ENCODE measurements at places on chromosomes 2 and 18.
A peak's percentile ranks its signal among the peaks of the same experiment; 100 is the strongest.

- DNase-seq: no peak
Observed at GRCh38 chr2:233676046-233676445, 4.3 kb downstream of the UGT1A9 start.

DNA sequence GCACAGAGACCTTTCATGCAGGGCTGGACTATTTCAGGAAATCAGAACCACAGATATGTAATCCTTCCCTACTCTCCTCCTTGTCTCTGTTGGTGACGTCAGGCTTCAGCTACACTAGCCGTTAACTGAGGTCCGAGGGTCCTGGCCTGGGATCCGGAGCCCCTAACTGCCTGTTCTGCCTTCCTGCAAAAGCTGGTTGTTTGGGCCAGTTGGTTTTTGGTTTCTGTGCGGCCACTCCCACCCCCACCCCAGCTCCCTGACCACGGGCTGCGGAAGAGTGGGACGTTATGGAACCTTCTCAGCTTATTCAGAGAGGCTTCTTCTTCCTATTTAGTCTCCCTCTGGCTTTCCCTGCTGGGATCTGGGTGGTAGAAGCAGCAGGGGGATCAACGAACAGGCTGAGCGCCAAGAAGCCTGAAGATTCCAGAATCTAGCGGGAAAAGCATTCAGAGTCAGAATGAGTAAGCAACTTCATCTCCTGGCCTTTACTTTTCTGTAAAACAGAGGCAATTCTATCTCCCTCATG is 49.3 kb upstream of the ROCK2 start:
- no peak for DNase-seq

- DNase-seq: no peak
Observed at GRCh38 chr2:86193901-86194567, 1.2 kb downstream of the IMMT start.

DNA sequence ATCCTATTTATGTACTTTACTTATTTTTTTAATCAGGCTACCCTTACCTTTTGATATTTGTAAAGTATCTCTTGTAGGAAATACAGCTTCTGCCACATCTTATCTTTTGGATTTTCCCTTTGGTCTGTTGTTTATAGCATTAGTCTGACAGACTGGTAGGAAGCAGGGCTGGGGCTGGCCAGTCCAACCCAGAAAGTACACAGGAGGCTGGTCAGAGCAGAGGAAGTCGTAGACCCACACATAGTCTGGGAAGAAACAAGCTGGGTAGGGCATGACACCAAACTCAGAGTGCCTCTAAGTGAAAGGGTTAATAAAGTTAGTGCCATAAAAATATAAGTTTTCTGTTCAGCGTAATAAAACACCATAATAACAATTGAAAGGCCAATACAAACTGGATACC is 51.7 kb downstream of the BOLA3 start:
- DNase-seq: no peak

GRCh38 chr2:112812318-112813267 is 24.0 kb downstream of the IL1B start:
- DNase-seq: no peak

DNA sequence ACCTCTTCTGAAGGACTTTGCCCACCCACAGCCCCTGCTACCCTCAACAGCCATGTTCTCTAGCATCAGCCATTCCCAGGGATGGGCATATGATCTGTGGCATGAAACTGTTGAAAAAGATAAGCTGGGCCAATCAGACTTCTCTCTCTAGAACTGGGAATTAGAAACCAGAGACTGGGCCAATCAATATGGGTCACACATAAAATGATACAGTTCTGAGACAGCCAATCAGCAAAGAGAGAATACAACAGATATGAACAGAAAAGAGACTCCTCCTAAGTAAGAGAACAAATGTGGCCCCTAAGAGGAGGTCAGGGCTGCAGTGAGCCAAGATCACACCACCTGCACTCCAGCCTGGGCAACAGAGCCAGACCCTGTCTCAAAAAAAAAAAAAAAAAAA is 2.1 kb downstream of the KIDINS220 start:
- DNase-seq: no peak

GRCh38 chr2:235135990-235136561 is 184.3 kb downstream of the SH3BP4 start:
- peak; percentile 22 for DNase-seq

DNA sequence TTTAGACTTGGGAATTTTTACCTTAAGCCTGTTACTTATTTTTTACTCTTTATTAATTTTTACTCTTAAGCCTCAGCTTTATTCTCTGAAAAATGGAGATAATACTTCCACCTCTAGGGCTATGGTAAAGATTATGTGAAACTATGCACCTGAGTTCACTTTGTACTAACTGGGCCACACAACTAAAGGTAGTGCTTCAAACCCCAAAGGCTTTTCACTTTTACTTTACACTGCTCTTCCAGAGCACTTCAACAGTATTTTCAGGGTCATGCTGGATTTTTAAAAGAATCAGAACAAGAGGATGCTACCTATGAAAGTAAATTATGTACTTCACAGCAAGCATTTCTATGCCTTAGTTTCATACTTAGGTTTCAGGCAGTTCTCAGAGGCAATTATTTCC is 27.8 kb downstream of the MEX3C start:
- DNase-seq: no peak

- no peak for DNase-seq
Observed at GRCh38 chr2:19357402-19358241, 801 bp downstream of the OSR1 start.

DNA sequence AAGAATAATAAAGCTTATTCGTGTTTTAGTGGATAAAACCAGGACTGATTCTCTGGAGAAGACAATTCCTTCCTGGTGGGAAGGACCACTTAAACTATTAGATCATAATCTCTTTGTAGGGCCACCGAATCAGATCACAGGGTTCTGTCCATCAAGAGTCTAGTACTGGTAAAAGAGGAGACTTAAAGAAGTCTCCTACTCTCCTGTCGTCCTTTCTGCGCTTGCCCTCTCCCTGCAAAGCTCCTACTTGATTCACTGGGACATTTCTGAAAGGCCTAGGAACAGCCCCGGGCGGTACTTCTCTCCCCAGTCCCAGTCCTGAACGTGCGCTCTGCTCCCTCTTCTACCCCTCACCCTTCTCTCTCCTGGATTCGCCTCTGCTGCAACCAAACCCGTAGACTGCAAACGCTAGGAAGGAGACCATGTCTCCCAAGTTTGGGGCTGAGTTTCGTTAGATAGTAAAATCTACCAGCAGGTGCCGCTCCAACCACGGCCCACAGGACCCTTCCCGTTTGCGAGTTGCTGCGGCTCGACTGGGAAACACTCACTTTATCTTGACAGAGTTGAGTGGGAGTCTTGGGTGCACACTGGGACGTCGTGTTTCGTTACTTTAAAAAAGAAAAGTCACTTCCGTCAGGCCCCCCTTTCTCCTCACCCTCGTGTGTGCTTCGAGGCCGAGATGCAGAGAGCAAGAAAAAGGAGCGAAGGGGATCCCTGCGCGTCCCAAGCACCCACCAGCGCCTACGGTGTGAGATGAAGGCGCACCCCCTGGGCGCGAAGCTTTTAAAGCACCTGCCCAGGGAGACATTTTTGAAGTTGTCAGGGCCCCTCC is 923 bp downstream of the FIGLA start:
- DNase-seq: peak; percentile 51

- DNase-seq: no peak
Observed at GRCh38 chr18:74505776-74506175, 9.6 kb downstream of the CNDP2 start.

GRCh38 chr2:85905187-85905666 is 16.4 kb upstream of the ST3GAL5 start:
- DNase-seq: no peak

DNA sequence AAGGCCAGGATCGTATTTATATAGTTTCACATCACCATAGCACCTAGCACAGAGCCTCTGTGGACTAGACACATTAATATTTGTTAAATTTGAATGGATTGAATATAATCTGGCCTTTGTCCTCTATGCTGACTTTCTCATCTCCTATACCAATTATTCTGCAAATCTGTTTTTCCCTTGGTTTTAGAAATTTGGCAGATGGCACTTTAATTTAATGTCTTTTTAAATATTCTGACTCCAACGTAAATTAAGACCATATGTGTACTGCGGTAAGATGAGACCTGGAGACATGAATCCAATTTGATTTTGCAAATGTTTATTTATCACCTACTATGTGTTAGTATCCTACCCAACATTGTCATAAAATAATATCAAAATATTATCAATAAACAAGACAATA is 1281.9 kb upstream of the PIK3C3 start:
- DNase-seq: no peak

- DNase-seq: no peak
Observed at GRCh38 chr2:215799194-215799593, 214.2 kb downstream of the MREG start.

DNA sequence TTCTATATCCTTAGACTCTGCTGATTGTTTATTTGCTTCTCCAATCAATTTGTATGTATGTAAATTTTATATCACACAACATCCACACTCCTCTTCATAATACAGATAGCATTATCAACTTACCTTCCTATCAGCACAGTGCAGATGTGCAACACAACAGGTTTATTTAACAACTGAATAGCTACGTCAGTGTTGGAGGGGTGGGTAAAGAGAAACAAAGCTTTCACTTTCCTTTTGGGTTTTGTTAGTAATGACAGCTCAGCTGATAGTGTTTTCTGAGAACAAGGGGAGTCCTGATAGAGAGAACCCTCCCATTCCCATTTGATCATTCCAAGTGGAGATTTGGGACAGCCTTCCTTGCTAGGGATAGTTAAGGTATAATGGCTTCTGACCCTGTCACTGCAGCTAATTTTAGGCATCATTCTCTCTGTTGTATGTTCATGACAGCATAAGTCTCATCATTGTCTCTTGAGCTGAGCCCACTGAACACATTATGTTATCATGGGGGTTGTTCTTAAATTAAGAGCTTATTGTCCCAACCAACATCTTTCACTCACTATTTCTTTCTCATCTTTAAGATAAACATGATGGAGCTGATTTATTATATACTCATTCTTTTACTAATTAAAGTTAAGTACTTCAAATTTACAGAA is 227.7 kb downstream of the GPD2 start:
- DNase-seq: no peak

- DNase-seq: no peak
Observed at GRCh38 chr2:22904126-22904684, 480.8 kb upstream of the KLHL29 start.

DNA sequence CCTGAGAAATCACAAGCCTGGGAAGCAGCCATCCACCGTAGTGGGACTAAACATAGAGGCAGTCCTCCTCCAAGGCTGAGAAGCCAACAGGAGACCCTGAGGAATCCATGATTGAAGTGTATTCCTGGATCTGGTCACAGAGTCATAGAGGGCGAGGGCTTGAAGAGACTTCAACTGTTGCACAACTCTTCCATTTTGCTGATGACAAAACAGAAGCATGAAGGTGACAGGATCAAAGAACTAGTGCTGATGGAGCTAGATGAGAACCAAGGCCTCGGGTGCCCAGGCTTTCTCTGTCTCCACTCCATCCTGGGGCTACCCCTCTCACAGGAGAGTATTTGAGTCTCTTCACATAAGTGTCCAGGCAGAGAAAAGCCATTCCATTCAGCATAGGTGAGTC is 30.1 kb upstream of the RAB27B start:
- DNase-seq: no peak

DNA sequence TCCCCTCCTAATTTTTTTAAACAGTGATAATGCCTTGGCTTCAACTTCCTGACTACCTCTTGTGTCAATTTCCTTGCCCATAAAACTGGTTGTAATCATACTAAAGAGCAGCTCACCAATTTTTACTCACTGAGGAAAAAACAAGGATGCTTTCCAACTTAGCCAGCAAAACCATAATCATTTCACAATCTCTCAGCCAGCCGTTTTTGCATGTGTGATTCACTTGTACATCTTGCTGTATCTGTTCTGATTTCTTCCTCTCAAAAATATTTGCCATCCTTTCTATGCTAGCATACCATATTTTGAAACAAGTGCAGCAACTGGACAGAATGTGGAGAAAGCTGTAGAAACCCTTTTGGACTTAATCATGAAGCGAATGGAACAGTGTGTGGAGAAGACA is 60.7 kb downstream of the RAB27B start:
- DNase-seq: no peak

GRCh38 chr18:13218368-13218991 is at the start of gene LDLRAD4:
Gene LDLRAD4, plus strand, starts transcription at chr18:13218760.
- peak; percentile 30 for DNase-seq

DNA sequence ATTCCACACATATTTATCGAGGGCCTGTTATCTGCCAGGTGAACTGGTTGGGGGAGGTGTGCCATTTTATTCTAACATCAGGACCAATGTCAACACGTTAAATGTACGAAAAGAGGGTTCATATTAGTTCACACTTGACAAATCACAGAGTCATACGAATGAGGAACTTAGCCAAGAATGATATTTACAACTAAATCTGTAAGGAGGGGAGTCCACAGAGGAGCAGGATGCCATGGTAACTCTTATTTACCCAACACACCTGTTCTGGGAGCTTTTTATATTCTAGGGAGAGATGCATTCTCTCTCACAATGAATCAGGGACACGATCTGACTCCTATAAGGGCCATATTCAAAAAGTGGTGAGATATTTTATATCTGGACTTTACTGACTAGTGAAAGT is 144.1 kb downstream of the CDC42EP3 start:
- no peak for DNase-seq

DNA sequence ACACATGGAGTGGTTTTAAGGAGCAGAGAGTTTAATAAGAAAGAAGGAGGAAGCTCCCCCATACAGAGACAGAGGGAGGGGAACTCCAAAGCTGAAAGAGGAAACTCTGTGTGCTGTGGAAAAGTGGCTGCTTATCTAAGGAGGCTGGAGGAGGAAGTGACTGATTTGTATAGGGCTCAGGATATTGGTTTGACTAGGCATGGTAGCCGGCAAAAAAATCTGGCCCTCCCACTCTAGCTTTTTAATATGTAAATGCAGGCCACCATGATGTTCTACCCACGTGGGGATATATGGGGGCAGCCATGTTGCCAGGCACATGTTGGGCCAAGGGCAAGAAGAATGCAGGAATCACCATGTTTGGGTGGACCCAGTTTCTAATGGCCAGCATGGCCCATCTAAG is 64.3 kb downstream of the HNMT start:
- DNase-seq: no peak

Measured in stimulated activated CD4-positive, alpha-beta T cell treated with anti-CD3 and anti-CD28 coated beads, TNF-alpha, amount 100 ng/mL, for 1 hour (primary cell).